Endothelial cell of umbilical vein (primary cell): ENCODE measurements at places on chromosomes 12 and 14. TPM values are rescaled to one million over a fixed set of nuclear protein-coding genes. Genes with fewer than 3 reads are reported as not detected.
A peak's percentile ranks its signal among the peaks of the same experiment; 100 is the strongest.

Gene CCT2
- polyA plus RNA-seq, result 130 and 138 TPM in 2 replicates

Gene CRACR2A
- polyA plus RNA-seq, result 3.5 and 4.4 TPM in 2 replicates

Gene PRB3
- not detected in 2 replicates for polyA plus RNA-seq

Gene GYS2
- 0.03 and 0.04 TPM in 2 replicates for polyA plus RNA-seq

Gene KRT72
- polyA plus RNA-seq, result not detected in 2 replicates

Gene MMP19
- 1.6 and 2.0 TPM in 2 replicates for polyA plus RNA-seq

DNA sequence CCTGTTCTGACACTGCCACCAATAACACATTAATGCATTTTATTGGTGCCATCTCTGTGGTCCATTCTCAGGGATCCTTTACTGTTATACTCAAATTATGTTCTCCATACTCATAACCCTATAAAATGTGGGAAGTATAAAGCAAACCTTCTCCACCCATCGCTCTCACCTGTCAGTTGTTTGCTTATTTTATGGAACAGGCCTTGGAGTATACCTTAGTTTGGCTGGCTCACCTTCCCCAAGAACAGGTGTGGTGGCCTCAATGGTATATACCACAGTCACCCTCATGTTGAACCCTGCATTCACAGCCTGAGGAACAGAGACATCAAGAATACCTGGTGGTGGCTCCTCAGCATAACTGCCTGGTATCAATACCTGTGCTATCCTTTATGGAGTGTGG, 308.4 kb upstream of the STXBP6 start:
- no peak for DNase-seq

GRCh38 chr12:22332202-22332601, 2.3 kb downstream of the ST8SIA1 start:
- DNase-seq, result no peak

DNA sequence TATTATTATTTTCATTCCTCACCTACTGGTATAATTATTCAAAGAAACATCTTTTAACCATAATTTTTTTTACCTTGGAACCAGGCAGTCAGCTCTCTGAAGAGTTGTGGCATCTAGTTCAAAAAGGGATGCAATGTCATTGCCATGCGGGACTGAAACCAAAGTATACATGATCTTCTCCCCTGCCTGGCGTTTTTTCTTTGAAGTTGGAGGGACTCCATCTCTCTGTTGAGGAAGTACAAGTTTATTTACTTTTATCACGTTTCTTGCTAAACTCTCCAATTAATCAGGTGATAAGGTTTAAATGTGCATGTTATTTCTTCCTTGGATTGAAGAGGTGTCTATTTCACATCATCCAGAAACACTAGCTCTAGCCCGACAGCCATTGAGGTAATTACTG, 146.6 kb downstream of the ITPR2 start:
- DNase-seq, result no peak

DNA sequence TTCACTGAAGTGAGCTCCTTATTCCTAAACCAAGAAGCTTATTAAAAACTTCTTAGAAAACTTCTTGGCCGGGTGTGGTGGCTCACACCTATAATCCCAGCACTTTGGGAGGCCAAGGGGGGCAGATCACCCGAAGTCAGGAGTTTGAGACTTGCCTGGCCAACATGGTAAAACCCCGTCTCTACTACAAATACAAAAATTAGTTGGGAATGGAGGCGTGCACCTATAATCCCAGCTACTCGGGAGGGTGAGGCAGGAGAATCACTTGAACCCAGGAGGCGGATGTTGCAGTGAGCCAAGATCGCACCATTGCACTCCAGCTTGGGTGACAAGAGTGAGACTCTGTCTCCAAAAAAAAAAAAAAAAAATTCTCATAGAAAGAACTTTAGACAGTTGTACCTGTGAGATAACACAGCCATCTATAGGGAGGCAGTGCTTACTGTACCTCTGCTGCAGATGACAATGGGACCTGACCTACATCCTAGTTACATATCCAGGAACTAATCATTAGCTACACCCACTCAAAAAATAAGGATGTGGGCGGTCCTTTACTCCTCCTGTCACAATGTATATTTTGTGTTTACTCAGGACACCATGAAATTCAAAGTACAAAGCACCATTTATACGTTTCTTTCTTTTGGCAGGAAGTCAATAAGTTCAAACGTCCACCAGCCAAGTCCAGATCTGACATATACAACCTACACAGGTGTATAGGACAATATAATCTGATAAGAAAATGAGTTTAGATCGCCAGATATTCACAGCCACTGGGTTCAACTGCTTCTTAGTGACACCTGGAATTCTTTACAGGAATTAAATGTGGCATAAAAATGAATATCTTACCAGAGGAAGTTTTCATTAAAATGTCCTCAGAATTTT, 14.9 kb downstream of the STXBP6 start:
- no peak for DNase-seq

GRCh38 chr12:106248846-106249371, 1.1 kb upstream of the CKAP4 start:
- DNase-seq, result peak; percentile 76

GRCh38 chr14:57068511-57068910, 200.2 kb downstream of the EXOC5 start:
- DNase-seq, result no peak

GRCh38 chr12:104958001-104958804, at the start of gene SLC41A2:
Gene SLC41A2 (minus strand): TSS chr12:104958290. CDS start chr12:104928527, 29,763 bp downstream.
- DNase-seq, result peak; percentile 81

- no peak for DNase-seq
Measured at GRCh38 chr12:68253504-68253903, at the start of gene IL22. Gene IL22 (minus strand): TSS chr12:68253604. CDS start chr12:68253448, 156 bp downstream.

GRCh38 chr14:53048631-53049030, 97.8 kb upstream of the FERMT2 start:
- no peak for DNase-seq

DNA sequence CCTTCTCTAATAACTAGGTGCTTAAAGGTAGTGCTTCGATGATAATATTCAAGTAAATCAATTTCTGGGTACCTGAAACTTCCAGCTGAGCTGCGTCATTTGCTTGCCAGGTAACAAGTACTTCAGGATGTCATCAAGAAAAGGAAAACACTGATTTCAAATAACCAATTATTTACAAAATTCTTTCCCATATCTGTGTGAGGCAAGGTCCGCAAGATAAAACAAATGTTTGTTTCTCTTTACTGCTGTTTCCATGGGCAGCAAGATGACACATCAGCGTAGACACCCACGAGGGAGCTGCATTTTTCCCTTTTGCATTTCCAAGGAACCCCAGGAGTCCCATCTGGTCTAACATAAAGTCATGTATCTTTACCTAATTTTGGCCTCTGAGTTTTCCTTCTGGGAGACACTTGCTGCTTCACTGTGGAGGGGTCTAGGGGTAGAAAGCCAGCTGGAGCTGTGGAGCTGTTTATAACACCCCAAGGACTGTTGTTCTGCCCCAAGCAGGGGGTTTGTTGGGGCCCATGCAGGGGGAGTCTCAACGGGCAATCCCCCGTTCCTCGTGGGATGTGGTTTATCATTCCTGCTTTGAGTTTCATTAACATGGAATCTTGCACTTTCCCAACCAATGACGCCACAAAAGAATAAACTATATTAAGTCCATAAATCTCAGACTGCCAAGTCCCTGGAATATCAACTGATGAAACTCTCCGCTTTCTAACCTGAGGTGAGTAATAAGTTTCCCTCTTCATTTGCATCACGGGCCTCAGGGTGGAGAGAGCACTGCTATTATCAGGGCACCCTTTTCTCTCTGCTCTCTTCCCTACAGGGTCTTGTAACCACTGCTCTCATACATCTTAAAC, 112.8 kb upstream of the PELI2 start:
- DNase-seq, result peak; percentile 8

GRCh38 chr12:96329545-96329944, 70.7 kb downstream of the CDK17 start:
- no peak for DNase-seq

- no peak for DNase-seq
Measured at GRCh38 chr14:101476916-101477553, 84.3 kb upstream of the DIO3 start.

DNA sequence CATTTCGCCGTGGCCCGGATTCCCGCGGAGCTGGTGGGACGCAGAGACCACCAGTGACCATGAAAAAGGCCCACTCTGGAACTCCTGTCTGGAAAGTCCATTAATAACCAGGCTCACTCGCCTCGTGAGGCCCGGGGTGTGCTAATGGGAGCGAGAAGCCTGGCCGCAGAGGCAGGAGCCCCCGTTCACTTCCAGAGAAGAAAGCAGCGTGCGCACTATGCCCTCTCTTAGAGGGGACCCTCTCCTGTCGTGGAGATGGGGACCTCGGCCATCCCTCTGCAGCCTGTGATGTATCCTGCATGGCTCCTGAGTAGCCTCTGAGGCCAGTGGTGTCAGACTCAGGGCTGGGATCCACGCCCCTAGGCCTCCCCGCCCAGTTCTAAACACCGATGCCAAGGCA, 134.1 kb upstream of the VRK1 start:
- DNase-seq, result no peak

DNA sequence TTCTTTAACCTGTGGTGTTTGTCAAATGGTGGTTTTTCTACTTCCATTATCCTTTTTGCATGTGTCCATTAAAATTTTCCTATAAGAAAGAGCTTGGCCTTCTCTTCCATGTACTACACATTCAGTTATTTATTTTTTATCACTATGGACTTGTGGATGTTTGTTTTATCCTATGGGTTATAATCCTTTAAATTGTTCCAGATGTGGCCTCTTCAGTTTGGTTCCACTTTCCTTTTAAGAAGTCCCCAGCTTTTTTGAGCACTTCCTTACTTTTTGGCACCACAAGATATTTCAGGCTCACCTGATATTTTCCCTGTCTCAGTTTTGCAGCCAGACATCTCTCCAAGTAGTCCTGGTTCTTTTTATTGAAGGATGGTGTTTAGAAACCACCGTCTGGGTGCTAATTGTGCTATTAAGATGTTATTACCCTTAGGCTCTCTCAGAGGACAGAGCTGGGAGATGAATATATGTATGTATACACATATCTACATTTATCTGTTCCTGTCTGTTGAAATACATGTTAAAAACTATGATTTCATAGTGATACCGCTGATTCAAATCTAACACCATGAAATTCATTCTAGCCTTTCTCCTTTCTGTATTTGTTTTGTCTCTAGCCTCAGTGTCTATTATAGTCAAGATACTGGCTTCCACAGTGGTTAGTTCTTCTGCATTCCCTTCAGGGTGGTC, 408.5 kb upstream of the RGS6 start:
- DNase-seq, result no peak

GRCh38 chr12:111773801-111774551, 7.2 kb downstream of the ALDH2 start:
- DNase-seq, result no peak

DNA sequence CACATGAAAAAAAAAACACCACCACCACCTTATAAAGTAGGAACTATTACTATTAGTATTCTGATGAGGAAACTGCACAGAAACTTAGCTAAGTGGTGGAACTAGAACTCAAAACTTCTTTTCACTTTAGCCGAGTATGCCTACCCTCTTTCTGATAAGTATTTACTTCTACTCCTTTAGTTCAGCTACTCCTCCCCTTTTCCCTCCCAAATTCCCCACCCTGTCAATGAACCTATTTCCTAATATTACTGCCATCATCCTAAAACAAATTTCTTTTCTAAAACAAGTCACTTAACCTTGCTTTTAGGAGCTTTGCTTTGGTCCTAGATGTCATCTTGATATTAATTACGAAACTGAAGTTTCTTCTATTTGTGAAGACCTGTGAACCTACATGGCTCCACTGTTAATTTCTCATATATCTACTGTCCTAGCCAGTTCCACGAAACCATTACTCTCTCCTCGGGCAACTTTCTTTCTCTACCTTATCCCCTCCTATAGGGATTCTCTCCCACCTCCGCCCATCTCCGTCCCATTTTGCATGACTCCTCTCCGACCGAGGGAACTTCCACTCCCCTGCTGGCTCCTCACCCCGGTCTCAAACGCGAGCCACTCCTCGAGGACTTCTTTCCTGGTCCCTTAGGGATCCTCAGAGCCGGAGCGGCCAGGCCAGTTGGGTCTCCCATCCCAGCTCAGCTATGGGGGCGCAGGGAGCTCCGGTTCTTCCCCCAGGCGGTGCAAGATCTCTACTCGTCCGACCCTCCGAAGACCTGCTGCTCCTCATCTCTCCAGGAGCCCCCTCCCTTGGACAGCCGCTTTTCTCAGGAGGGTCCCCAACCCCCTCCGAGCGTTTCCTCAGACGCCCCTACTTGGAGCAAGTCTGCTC, 1.1 kb downstream of the NUMB start:
- DNase-seq, result peak; percentile 43

GRCh38 chr12:94112121-94112520, 36.3 kb upstream of the PLXNC1 start:
- no peak for DNase-seq

GRCh38 chr12:63150713-63151622, at the start of gene AVPR1A:
Gene AVPR1A (minus strand): TSS chr12:63151201. CDS start chr12:63150836, 365 bp downstream.
- no peak for DNase-seq

- DNase-seq, result no peak
Measured at GRCh38 chr14:87325741-87326140, 667.2 kb downstream of the GALC start.

- no peak for DNase-seq
Measured at GRCh38 chr14:49640540-49641417, 5.7 kb upstream of the DNAAF2 start.

DNA sequence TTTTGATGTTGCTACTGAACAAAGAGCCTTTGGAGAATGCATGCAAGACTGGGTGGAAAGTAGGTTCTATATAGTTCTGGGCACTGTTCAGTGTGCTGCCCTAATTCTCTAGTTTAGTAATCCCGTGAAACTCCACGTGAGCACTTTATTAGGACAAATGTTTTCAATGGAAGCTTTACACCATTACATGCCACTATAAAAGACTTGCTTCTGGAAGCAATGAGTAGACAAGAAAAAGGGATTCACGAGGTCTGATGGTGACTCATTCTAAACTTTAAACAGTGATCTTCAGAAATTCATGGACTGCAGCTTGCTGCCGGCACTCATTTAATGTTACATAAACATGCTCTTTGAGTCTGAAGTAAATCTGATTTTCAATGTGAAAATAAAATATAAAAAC, 22.3 kb downstream of the ATG14 start:
- no peak for DNase-seq

DNA sequence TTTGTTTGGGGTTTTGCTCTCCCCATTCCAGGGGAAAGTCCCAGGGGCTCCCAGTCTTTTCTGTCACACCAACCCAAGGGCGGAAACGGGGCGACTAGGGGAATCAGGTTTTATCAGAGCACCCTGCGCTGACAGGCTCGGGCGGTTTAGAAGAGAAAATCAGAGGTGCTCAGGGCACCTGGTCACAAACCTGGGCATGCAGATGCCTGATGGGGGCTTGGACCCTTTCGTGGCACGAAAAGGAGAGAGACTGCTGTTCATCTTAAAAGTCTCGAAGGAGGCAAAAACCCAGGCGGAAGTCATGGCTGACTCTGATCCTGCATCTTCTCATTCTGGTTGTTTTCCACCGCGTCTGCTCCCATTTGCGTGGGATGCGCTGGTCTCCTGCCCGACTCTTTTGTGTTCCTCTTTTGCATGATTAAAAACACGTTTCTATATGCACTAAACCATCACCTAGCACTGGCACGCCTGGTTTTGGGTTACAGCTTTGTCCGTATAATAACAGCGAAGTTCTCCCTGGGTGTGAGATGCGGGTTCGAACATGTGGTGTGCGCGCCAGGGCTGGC, 13.2 kb downstream of the OTX2 start:
- DNase-seq, result no peak
